AG09319 (cell line): ENCODE measurements at places on chromosomes 6 and 20.

GRCh38 chr20:32934580-32934979, 69.7 kb downstream of the SUN5 start:
- no peak for DNase-seq

- no peak for DNase-seq
Observed at GRCh38 chr6:127119102-127120022, 891 bp downstream of the RSPO3 start.

- no peak for DNase-seq
Observed at GRCh38 chr6:161273274-161273751, 548 bp downstream of the AGPAT4 start.

DNA sequence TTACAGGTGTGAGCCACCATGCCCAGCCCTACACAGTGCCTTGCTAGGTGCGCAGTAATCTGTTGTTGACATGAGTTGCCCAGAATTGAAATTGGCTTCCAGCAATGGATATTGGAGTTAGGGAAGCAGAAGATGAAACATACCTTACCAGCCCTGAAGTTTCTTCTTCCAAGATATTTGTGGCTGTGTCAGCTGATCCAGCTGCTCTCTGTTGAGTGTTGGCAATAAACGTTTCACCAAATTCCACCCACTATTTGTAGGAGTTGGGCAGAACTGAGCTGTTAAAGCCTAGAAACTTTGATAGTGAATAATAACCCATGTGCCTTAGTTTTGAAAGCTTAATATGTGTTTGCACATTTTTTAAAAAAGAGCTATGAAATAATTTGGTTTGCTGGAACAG, 218.2 kb upstream of the SNX9 start:
- DNase-seq = no peak

DNA sequence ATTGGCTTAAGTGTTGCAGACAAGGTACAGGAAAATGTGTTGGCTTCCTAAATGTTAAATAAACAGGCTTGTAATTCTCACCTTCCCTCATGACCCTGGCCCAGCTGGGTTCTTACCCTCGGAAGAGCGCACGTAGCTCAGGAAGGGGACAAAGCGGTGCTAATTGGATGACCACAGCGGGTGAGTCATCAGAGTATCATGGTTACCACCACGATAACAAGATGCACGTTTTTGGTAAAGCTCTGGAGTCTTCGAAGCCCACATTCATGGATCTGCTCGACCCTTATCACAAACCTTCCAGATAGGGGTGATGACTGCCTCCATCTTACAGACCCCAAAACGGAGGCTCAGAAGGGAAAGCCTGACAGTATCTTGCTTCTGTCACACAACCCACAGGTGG, 32.8 kb downstream of the APCDD1L start:
- no peak for DNase-seq

DNA sequence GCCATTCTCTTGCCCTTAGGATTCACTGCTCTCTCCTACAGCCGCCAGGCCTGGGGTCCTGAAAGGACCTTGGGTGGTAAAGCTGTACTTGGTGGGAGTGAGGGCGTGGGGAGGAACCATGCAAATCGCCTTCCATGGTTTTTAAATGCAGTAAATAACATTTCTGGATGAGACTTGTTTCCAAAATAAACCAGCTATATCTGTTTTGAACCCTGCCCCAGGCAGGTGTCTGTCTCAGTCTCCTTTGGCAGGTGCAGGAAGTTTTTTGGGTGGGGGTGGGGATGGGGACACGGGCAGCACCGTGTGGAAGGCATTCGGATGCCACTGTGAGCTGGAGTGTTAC, 14.3 kb downstream of the ITPA start:
- no peak for DNase-seq

DNA sequence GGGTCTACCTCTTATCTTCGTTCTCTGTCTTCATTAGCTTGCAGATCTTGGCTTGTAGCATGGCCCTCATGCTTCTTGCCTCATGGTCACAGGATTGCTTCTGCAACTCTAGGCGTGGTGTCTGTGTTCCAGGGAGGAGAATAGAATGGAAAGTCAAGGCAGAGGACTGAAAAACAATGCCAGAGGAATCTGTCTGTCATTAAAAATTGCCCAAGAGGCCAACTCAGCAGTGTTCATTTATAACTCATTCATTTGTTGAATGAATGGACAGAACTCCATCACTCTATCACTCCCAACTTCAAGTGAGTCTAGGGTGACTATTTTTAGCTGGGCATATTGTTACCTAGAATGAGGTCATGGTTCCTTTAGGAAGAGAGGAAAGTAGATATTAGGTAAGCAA, 179.6 kb downstream of the UST start:
- DNase-seq = no peak

GRCh38 chr20:48349656-48350055, 478.1 kb downstream of the PREX1 start:
- DNase-seq = no peak

DNA sequence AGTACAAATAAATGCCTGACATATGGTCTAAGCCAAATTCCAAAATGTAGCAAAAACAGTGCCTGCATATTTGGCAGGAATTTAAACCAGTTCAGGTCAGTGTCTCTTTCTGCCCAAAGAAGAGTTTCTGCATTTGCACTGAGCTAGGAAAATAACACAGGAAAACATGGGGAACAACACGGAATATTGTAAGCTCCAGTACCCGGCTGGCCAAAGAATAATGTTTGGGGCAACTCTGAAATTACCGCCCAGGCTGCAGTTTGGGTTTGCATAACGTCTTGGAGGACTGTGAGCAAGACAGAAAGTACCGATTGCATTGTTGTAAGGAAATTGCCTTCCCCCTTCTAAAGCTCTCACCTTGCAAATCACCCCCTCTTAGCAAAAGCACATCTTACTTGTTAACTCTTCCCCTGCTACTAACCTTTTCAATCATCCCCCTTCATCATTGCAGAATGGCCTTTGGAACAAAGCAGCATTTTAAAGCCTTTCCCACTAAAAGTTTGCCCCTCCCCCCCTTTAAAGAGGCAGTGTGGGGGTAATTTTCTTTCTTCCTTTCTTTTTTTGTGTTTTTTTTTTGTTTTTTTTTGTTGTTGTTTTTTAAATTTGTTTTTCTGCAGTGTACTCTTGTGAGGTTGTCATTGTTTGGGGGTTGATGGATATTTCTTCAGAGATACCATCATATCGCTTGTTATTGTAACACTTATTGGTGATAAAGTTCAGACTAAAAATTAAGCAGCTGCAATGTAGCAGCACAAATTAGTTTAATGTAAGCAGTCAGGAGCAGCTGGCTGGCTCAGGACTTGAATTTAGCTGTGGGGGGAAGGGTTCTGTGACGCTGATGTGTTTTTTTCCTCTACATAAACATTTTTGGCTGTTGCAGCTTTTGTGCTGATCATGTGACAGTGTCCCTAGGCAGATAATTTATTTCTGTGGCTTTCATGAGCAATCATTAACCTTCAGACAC, 100.0 kb upstream of the CITED2 start:
- DNase-seq = no peak

DNA sequence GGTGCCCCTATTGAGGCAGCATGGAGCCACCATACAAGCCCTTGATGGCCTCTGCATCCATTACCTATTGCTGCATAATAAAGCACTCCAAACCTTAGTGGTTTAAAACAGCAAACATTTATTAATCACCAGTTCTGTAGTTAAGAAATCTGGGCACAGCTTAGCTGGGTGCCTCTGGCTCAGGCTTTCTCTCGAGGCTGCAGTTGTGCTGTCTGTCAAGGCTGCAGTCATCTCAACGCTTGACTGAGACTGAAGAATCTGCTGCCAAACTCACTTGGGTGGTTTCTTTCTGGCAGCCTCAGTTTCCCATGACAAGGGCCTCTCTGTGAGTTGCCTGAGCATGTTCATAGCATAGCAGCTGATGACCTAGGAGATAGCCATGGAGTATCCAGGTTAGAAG, 207.4 kb upstream of the LRFN2 start:
- DNase-seq = no peak

GRCh38 chr6:42140756-42141602, 1.4 kb downstream of the C6orf132 start:
- DNase-seq = no peak

DNA sequence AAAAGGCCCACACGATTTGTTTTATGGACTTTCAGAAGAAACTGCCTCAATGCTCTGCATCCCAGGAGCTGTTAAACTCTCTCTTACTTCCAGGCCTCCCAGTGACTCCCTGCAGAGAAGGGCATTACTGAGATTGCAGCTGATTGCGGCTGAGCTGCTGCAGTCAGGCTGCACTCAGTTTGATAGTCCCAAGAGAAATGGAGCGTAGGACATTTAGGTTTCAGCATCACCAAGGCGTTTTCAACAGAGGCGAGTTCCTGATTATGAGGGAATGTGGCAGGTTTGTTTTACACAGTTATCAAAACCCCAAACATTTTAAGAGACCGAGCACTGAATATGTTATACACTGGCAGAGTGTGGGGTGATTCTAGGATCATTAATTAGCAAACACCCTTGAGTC, 145.6 kb downstream of the TBX18 start:
- DNase-seq = no peak

DNA sequence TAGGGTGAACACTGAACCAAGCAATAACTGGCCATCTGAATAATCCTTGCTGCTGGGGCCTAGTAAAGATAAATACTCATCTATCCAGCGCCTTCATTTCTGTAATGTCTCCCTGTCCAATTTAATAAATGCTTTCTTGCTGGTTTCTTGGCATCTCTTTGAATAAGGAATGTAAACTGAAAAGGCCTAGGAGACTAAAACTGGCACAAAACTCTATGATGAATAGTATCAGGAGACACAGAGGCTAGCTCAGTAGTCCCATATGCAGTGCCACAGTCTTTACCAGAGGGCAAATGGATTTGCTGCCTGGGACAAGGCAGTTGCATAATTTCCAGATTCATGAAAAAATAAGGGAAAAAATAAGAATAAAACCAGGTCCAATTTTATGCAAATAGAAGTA, 324.4 kb downstream of the CENPW start:
- no peak for DNase-seq

DNA sequence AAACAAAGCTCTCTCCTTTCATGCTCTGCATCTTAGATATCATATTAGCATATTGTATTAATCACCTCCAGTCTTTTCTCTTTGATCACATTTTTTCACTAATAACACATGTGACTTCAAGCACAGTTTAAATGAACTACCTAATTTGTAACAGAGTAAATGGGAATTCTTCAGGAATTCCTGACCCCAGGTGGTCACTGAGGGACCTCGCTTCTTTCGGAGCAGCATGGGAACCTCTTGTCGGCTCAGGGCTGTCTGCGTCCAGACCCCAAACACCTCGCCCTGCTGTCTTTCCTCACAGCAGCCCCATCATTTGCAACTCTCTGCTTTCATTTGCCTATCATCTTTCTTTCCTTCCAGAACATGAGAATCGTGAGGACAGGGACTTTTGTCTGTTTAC, 103.5 kb downstream of the DACT2 start:
- DNase-seq = no peak

DNA sequence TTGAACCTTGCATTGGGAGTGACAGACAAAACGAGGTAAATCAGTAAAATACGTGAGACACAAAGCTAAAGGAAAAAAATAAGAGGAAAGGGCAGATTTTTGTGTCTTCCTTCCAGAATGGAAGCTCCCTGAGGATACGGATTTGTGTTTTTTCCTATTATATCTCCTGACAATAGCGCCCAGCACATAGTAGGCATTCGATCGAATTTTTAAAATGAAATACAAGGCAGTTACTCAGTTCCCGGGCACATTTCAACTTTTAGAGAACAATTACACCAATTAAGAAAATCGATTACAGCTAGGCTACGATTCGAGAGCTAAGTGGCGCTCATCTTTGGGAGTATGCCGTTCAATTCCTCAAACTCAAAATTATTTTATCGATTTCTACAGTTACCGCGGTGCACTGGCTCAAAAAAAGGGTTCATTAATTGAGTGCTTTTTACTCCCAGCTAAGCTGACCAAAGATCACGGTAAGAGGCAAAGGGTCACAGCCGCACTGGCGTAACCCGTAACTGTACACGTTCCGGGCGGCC, 443 bp downstream of the RMND1 start:
- DNase-seq = no peak

- DNase-seq = no peak
Observed at GRCh38 chr6:45663251-45664221, 285.8 kb upstream of the SUPT3H start.

DNA sequence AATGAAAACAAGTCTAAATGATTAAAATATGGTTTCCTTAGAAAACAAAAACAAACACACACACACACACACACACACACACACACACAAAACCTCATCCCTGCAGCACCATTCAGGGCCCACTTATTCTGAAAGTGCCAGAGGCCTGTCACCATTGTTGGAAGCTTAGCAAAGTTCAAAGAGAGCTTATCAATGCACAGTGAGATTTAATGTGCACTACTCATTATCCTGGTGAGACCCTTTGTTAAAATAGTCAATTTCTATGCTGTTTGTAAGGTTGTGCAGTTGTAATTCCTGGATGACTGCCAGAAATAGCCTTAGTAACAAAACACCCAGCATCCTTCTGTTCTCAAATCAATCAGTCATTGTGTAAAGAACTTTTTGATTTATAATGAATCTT, 482.9 kb downstream of the GRIK2 start:
- DNase-seq = no peak

GRCh38 chr6:51350308-51350904, 531.7 kb downstream of the TFAP2B start:
- DNase-seq = no peak

DNA sequence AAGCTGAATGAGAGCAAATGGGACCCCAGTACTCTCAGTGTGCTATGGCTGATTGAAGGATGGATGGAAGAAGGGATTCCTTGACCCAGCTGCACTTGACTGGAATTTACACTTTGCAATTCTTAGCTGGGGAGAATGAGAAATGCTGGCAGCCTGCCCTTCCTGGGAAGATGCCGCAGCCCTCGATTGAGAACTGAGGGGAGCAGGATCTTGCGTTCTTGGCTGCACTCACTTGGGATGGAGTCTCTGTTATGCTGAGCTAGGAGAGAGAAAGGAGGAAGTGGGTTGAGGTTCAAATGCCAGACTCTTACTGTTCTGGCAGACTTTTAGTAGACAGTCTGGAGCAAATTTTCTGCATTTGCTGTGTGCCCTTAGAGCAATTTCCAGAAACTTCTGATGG, 221.2 kb downstream of the FNDC1 start:
- DNase-seq = no peak

- DNase-seq = no peak
Observed at GRCh38 chr6:2197177-2197671, 48.2 kb downstream of the GMDS start.

- peak; percentile 54 for DNase-seq
Observed at GRCh38 chr6:35139924-35140638, 1.1 kb downstream of the TCP11 start.

DNA sequence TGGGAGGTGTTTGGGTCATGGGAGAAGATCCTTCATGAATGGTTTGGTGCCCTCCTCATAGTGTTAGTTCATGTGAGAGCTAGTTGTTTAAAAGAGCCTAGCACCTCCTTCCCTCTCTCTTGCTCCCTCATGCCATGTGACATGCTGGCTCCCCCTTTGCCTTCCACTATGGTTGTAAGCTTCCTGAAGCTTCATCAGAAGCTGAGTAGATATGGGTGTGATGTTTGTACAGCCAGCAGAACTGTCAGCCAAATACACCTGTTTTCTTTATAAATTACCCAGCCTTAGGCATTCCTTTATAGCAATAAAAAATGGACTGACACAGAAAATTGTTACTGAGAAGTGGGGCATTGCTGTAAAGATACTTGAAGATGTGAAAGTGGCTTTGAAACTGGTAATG, 731.1 kb upstream of the FLRT3 start:
- no peak for DNase-seq
